ENCODE measurements at places on chromosomes 2 and 18.

DNA sequence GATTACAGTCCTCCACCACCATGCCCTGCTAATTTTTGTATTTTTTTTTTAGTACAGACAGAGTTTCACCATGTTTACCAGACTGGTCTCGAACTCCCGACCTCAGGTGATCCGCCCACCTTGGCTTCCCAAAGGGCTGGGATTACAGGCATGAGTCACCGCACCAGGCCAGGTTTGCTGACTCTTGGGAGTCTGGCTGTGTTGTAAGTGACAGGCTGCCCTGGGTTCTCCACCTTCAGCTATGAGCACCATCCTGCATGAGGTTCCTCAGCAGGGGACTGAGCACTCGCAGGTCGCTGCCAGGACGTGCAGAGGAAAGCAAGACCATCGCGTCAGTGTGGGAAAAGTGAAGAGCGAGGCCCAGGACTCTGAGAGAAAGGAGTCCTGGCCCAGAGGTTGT is 112.6 kb upstream of the NDUFV2 start:
- no peak for DNase-seq

- DNase-seq: no peak
Observed at GRCh38 chr18:58324824-58325480, 280.9 kb downstream of the NEDD4L start.

DNA sequence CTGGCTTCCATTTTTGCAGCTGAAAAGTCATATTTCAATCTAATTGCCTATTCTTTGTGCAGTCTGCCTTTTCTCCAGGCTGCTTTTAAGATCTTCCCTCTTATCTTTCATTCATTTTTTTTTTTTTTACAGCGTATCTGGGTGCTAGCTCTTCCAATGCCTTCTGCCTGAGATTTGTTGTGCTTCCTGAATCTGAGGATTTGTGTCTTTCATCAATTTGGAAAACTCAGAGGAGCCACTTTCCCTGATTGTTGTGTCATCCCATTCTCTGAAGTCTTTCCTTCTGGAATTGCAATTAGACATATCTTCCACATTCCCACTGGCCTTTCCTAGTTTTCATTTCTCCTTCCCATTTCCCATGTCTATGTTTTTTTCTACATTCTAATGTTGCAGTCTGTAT is 21.9 kb upstream of the ACKR3 start:
- DNase-seq: no peak

DNA sequence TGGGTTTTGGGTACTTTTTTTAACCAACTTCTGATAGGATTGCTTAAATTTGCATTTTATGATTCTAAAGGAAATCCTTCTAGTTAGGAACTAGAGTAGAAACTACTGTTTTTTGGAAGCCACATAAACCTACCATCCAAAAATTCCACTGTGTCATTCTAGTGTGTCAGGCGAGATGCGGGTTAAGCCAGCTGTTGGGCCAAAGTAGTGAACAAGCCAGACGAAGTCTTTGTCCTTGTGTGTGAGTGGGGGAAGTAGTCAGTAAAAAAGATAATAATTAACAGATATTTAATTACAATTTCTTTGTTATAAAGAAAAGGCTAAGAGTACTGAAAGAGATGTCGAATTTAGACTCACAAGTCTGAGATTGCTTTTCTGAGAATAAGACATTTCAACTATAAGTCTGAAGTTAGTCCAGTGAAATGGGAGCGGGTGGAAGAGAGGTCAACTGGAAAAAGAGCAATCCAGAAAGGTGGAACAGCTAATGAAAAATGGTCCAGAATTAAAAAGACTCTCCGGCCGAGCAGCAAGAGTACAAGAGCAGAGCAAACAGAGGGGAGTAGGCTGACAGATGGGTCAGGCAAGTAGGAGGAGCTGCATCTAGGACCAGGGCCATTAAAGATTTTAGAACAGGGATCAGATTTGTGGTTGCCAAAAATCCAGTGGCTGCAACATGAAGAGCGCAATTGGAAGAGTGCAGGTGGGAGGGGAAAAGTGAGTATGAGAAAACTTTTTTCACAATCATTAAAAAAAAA is 1.5 kb downstream of the EPB41L5 start:
- DNase-seq: peak; percentile 33

GRCh38 chr2:127166231-127166860 is 53.8 kb downstream of the CYP27C1 start:
- no peak for DNase-seq

DNA sequence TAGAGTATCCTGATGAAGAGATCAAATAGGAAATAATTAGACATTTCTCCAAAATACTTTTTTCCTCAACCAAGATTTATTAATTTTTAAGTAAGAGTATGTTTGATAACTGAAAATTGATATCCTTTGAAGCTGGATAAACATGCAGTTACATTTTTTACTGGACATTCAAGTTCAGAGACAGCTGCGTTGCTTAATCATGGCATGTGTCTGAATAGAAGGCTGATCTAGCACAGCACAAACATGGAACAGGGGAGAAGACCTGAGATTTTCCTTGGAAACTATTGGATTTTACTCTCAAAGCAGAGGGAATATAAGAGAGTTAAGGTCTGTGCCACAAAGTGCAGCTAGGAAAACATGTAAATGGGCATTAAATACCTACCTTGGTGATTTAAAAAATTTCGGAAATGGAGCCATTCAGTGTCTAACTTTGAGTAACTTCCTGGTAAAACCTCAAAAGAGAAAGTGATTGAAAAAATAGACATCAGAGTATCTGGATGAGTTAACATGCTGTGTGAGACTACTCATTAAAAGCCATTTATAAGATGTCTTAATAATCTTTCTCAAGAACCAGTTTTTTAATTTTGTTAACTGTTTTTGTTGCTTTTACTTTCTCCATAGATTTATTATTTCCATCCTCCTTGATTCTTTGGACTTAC is 31.8 kb downstream of the CRIM1 start:
- DNase-seq: no peak

GRCh38 chr2:207161247-207162123 is 4.3 kb downstream of the KLF7 start:
- DNase-seq: no peak

- no peak for DNase-seq
Observed at GRCh38 chr2:130376433-130377293, 20.8 kb downstream of the PTPN18 start.

DNA sequence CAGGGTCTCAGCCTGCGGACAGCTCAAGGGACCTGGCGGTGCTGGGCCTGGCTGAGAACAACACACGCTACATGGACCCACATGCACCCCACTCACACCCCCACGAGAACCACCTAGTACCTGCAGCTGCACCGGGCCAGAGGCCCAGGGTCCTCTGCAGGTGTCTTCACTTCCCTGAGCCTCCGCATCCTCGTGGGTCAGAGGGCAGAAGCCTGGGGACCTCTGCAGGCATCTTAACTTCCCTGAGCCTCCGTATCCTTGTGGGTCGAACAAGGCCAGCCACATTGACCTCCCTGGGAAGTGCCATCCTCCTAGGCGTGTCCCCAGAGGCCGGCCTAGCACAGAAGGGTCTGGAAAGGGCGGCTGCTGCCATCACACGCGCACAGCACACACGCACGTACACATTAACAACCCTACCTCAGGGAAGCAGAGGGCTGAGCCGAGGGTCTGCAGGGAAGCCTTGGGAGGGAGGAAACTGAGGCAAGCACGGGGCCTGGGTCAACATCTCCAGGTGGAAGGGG is 62.5 kb upstream of the HPCAL1 start:
- no peak for DNase-seq

DNA sequence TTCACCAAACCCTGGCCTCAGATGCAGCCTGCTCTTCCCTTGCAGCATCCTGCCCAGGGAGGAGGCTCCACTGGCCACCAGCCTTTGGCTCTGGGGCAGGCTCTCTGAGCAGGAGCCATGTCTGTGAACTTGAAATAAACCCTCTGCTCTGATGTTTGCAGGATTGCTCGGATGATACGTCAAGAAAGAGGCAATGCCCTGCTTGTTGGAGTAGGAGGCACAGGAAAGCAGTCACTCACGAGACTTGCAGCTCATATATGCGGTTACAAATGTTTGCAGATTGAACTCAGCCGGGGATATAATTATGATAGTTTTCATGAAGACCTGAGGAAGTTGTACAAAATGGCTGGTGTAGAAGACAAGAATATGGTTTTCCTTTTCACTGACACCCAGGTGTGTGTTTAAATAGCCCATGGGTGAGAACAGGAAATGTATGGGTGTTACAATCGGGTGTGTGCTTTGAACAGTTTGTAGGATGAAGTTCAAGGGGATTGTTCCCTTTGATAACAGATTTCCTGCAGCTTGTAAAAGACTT is 177.9 kb downstream of the DNAH6 start:
- no peak for DNase-seq

DNA sequence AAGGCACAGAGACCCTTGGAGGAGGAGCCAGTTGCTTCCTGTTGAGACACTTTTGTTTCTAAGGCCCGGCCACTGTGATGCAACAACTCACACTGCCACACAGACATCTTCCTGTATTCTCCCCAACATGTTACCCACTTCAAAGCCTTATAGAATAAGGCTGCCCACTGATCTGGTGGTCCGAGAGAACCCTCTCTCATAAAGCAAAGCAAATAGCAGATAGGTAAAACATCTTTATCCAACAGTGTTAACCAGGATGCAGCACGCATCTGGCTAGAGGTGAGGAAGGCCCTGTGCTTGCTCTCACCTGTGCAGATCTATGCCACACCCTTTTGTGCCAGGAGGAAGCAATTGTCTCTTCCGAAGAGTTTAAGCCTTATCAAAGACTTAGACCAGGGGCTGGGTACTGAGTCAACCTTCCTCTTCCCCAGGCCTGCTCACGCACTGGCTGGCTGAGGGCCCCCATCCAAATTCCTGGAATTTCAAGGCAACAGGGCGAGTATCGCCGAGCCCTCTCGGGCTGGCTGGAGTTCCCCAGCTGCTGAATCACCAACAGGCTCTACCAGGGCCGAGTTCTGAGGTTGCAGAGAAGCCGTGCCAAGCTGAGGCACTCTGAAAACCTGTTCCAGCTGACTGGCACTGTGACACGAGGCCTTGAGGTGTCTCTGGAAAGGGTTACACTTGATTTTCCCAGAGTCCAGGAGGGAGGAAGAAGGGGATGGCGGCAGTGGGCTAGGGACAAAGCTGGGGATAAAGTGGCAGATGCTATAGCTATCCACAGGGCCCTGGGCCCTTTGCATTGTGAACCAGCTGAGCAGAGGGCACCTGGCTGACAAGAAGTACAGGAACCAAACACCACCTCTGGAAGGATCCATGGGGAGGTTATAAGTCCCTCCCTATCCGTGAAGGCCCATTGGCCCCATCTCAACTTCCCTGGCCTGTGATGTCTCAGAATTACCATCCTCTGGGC is 29.3 kb downstream of the TGFA start:
- no peak for DNase-seq

DNA sequence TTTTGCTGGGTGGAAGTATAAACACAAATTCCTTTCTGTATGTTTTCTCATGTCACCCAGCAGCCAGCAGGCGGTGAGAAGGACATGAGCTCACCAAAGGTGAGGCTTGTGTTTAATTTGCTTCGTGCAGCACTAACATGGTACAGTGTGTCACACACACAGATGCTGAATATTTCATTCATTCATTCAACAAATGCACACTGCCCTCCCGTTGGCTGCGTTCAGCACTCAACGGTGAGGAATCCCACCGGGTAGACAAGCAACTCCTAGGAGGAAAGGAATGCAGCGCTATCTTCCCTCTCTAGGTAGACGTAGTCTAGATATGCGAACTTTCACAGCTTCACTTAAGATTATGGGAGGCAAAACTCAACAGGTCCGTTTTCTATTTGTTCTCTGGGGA is 85.1 kb downstream of the LONRF2 start:
- no peak for DNase-seq

DNA sequence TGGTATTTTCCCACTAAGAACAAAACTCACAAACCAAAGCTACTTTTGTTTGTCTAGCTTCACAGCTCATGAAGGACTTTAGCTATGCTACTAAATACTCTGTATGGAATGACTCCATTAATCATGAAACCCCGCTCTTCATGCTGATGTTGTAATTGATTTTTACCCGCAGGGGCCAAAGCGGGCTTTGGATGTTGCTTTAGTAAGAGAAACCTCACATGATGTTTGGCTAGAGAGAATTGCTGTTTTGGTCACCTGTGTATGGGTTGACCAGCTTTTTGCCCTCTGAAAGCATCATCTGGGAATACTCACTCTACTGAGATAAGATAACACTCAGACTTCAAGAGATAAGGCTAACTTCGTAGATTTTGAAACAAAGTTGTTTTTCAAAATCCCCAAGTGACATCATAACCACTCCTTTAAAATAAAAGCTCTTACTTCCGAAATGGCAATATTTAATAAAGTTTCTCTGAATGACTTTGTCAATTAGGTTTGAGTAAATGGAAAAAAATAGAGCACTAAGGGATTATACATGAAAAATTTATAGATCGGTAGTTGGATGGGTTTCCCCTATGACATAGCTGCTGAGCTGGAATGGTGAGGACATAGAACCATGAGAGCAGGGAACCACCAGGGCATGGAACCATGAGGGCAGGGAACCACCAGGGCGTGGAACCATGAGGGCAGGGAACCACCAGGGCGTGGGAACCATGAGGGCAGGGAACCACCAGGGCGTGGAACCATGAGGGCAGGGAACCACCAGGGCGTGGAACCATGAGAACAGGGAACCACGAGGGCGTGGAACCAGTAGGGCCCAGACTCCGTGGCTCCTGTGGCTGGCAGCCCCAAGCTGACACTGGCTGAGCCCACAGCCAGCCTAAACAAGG is 31.9 kb downstream of the ACKR3 start:
- no peak for DNase-seq

- no peak for DNase-seq
Observed at GRCh38 chr2:30037016-30037415, 109.8 kb upstream of the YPEL5 start.

DNA sequence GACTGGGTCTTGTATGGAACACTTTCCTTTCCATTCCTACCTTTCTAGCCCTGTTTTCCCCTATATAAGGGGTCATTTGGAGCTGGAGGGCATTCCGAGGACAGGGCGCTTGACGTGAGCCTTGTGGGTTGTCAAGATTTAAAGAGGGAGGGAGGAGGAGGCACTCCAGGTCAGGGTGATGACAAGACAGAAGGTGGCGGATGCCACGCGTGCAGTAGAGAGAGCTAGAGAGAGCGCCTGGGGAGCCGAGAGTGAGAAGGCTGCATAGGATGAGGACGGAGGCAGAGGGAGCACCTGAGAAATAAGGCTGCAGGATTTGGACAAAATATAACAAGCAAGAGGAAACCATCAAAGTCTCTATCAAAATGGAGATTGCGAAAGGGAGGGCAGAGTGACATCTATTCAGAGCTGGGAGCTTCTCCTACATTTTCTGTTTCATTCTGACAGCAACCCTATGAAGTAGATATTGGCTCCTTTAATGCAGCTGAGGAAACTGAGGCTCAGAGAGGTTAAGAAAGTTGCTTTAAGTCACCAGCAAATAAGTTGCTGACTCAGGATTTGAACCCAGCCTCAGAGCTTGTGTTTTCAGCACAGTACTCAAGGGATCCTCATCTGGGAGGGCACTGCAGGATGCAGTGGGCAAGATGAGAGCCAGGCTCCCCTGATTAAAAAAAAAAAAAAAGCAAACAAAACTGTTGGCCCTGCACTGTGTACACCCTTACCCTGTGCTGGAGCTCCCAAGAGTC is 124.2 kb downstream of the MRO start:
- DNase-seq: no peak
